Stimulated activated CD4-positive, alpha-beta T cell treated with anti-CD3 and anti-CD28 coated beads, Interleukin-1b, Interleukin-23, amount 100 ng/mL, for 1 hour (primary cell): ENCODE measurements at places on chromosomes 3 and 15.

GRCh38 chr3:169295912-169296570, 367.5 kb downstream of the MECOM start:
- DNase-seq, result no peak

DNA sequence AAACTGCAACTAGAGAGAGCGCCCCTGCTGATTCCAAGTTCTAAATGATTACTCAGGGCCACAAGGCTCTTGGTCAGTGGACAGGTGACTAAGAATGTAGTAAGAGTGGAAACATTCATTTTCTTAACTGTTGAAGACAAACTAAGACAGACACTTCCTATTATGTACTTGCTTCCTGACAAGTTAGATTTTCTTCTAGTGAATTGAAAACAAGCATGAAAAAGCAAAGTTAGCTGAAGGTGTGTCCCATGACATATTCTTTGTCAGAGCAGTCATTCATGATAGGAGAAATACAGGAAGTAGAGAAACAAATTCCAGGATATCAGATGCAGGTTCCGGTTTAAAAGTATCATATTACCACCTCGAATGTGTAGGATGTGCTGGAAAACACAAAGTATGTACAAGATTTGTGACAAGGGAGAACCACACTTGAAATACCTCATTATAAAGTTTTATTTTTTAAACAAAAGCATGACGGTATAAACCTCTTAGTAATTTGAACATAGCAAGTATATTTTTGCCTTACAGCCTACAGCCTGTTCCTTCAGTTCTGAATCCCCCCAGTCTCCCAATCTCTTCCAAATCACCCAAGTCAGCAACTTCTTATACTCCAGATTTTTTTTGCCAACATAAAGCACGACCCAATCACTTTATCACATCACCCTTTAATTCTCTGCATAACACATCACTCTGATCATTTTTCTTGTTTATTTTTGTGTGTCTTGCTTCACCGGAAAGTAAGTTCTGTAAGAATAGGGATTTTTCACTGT, 6.2 kb downstream of the TSPAN3 start:
- no peak for DNase-seq

- no peak for DNase-seq
These were observed 339.0 kb downstream of the IL5RA start for GRCh38 chr3:2771193-2771592.

- DNase-seq, result no peak
These were observed 23.9 kb downstream of the VGLL3 start for GRCh38 chr3:86967062-86967461.

DNA sequence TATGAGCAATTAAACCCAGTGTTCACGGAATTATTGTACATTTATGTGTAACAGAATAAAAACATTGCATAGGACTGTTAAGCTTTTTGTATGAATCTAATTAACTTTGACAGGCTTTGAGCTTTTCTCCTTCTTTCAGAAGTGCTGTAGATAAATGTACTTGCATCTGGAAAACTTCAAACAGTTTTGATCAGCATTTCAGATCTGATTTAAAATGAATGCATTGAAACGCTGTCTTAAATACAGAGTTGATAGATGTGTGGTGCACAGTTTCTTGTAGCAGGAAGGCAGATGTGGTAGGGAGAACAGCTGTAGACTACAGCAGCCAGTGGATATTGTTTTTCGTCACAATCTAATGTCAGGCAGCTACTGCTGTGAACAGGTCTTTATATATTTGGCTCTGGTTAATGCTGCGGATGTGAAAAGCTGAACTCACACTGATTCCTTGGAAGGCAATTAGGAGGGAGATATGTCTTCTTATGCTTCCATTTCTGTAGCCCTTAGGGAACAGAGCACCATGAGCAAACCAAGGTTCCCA, 193.8 kb upstream of the GOLIM4 start:
- DNase-seq, result no peak

GRCh38 chr15:45205192-45205591, 17.4 kb upstream of the SHF start:
- no peak for DNase-seq

DNA sequence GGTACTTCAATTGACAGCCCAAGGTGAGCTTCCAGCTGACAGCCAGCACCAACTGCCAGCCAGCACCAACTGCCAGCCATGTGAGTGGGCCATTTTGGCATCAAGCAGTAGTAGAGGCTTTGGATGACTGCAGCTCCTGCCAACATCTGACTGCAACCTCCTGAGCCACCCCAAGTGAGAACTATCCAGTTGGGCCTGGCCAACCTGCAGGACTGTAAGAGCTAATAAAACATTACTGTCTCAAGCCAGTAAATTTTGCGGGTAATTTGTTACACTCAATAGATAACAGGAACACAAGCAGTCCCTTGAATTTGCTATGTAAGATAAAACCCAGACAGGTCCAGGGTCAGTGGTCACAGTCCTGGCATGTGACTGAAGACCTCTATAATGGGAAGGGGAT, 29.7 kb downstream of the EPHB1 start:
- no peak for DNase-seq
